Stimulated activated CD8-positive, alpha-beta memory T cell treated with anti-CD3 and anti-CD28 coated beads, Interleukin-2, amount 100 ng/mL, for 1 hour (primary cell): ENCODE measurements at places on chromosomes 11 and 22.

DNA sequence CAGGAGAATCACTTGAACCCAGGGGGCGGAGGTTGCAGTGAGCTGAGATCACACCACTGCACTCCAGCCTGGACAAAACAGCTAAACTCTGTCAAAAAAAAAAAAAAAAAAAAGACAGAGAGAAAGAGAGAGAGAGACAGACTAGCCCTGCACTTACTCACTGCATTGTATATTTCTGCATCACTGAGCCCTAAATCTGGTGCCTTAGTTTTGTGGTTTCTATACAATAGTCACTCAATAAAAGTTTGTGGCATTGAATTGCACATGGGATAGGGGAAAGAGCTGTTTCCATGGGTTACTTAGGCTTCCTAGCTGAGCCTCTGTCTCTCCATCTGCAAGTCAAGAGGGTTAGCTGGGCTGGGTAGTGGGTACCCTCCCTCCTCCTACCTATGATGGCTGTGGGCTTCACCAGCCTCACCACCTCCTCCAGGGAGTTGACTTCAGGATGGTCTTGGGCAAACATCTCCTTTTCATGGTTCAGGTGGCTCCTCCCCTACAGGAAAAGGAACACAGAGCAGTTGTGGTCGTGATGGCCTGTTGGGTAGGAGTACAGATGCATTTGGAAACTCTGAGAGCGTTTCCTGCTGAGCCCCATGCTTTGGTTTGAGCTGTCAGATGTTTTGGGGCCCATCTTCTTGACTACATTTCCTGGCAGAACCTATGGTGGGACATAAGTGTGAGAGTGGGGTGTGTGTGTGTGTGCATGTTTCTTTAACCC is 73.2 kb downstream of the CCDC81 start:
- no peak for DNase-seq

DNA sequence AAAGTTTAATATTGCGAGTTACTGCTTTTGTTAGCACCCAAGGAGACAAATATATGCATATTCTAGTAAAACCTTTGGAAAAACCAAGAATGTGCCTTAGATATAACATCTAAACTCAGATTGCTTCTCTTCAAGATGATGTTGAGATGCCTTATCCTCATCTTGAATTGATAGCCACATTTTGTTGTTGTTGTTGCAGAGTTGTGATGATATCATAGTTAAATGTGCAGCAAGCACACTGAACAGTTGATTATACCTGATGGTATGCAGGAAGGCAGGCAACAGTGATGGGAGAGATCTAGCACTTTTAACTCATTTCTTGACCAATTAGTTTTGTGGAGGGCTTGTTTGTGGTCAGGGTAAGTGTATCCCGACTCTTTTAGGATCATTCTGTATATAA is 48.0 kb downstream of the KDM2A start:
- DNase-seq, result no peak

DNA sequence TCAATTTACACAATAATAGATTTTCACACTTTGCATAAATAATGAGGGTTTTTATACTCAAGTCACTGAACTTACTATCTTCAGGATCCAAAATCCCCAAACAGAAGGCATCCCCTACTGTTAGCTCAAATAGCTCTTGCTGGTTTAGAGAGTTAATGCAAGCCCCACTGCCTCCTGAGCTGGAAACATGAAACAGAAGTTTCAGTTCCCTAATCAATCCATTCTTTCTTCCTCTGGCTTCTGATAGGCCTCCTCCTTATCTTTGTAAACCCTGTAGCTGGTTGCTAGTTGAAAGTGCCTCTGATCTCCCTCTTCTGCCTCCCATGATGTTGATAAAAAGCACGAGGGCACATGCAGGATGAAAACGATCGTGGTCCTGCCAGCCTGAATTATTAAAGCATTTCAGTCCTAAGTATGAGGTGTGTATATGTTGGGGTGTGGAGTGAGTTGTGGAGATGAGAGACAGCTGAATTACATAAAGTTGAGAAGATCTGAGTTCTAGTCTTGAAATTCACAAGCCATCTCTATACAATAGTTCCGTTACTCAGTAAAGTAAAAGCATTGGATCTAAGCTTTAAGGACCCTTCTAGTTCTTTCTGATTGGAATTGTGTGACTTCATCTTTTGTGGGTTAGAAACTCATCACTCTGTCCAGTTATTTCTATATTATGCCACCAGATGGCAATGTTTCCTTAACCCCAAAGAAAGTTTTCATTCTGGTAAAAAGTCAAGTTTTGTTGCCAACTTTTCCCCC is 35.0 kb upstream of the EHF start:
- no peak for DNase-seq

DNA sequence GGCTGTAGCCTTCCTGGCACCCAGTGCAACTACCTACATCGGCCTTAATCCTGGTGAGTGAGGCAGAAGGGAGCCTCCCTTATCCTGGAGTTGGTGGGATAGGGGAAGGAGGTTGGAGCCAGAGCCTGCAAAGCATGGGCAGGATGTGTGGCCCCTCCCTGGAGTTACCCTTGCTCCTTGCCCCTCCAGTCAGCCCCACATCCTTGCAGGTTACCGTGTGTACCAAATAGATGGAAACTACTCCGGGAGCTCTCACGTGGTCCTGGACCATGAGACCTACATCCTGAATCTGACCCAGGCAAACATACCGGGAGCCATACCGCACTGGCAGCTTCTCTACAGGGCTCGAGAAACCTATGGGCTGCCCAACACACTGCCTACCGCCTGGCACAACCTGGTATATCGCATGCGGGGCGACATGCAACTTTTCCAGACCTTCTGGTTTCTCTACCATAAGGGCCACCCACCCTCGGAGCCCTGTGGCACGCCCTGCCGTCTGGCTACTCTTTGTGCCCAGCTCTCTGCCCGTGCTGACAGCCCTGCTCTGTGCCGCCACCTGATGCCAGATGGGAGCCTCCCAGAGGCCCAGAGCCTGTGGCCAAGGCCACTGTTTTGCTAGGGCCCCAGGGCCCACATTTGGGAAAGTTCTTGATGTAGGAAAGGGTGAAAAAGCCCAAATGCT is 3.9 kb downstream of the SMPD1 start:
- no peak for DNase-seq

- no peak for DNase-seq
Observed at GRCh38 chr11:17865765-17866428, 131.3 kb downstream of the KCNC1 start.

DNA sequence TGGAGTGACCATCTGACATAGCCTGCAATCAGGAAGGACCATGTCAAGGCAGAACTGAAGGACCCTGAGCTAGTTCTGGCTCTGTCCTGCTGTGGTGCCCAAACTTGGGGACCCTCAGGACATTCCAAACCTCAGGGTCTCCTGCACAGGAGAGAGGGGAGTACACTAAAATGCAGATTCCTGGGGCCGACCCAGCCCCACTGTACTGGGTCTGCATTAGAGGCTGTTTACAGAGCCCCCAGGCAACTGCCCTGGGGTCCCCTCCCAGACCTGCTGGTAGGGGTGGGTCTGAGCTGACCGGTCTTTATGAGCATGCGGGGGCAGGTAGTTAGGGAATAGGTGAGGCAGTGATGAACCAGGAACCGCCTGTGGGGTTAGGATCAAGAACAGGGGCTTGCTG is 6.8 kb downstream of the TRPM5 start:
- DNase-seq, result no peak

DNA sequence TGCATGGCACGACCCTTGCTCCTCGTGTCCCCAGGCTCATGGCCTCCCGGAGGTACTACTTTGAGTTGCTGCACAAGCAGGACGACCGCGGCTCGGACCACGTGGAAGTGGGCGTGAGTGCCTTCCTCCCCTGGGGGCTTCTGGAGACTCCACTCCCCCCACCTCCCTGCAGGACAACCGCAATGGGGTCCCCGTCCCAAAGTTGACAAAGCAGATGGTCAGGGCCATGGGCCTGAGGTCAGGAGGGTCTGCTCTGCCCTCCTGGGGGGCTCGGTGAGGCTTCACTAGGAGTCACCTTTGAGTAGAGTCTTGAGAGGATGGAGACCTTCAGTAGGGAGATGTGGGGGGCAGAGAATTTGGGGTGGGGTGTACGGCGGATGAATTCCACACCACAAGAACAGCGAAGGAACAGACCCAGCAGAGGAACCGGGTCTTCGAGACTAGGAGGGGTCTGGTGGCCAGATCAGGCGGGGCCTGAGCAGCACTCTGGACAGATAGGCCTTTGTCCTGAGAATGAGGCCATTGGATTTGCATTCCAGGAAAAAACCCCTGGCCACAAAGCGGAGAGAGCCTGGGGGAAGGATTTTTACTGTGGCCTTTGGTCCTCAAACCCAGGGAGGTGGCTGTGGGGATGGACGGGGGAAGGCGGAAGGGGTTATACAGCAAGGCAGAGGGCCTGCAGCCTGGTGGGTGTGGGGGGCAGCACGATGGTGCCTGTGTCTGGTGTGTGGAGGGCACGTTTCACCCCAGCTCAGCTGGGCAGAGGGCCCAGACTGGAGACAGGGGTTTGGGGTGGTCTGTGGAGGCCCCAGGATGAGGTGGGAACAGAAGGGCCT is 4.6 kb downstream of the B4GALNT4 start:
- no peak for DNase-seq

- no peak for DNase-seq
Observed at GRCh38 chr11:75898871-75899270, 83.9 kb downstream of the UVRAG start.

DNA sequence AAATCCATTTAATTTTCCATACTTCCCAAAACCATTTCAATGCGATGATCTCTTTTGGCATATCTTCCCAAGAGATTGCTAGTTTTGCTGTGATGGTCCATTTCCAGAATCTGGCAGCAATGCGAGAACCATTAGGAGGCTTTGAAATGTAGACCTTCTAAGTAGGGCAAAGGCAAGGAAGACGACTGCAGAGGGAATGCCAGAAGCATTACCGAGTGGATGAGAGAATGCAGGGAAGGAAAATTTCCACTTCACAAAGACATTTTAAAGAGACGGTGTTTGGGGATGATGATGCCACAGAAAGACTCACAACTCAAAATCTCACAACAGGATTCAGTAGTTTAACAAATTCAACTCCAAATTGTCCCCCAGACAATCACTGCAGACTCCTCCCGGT is 471 bp upstream of the CEP126 start:
- DNase-seq, result no peak

- DNase-seq, result no peak
Observed at GRCh38 chr11:77457340-77457739, 16.6 kb downstream of the PAK1 start.

DNA sequence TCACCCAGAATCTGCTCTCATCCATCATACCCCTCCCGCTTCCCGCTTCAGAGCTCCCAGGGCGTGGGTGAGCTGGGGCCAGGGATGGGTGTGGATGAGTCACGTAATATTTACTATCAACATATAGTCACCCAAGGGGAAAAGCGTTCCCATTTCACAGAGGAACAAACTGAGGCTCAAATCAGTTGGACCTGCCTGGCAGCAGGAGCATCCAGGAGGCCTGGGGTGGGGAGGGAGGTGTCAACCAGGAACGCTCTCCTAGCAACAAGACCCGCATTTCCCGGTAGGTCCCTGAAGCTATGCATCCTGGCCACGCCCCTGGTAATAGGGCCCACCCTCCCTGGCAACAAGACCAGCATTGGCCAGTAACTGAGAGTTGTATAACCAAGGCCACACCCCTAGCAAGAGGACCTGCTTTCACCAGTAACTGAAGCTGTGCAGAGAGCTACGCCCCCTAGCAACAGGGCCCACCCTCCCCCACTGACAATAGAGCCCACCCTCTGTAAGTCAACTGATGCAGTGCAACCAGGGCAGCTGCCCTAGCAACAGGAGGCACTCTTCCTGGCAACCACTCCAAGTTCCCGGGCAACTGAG is 32.7 kb upstream of the TXNRD2 start:
- DNase-seq, result no peak

DNA sequence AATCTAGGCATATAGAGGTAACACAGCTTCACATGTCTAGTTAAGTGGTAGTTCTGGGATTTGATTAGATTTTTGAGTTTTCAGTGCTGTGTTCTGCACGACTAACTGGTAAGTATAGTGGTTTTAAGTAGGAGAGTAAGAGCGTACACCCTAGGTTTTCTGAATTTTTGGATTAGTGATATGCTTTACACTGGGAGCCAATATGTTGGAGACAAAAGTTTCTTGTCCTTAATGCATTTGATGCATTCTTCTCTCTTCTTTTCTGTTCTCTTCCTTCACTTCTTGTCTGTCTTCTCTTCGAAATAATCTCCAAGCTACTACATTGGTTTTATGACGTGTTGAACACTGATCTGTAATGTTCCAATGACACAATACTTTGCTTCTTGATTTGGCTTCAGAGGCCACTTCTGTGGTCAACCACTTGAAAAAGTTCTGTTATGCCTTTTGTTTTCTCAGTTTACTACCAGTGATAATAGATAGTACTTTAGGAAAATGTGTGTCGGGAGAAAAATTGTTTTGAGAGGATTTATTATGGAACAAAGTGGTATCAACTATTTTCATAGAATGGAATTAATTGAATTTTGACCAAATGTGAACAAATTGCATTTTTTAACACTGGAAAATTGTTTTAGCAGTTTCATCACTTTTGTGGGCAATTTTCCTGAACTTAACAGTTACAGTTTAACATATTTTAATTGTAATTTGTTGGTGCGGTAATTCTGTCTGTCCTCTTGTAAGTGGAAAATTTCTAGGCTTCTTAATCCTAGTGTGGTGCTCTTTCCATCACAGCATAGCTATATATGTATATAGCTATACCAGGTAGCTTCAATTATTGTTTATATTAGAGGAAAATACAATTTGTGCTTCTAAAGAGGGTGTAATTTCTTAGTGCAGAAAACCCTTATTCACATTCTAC is 2.6 kb downstream of the PDE3B start:
- DNase-seq, result no peak

- DNase-seq, result no peak
Observed at GRCh38 chr11:121104312-121104762, 3.3 kb downstream of the TECTA start.

GRCh38 chr22:36445158-36445668 is 36.2 kb downstream of the TXN2 start:
- DNase-seq, result no peak

GRCh38 chr11:16326679-16327297 is 29.6 kb downstream of the SOX6 start:
- DNase-seq, result no peak

- DNase-seq, result no peak
Observed at GRCh38 chr11:64358536-64358906, 441 bp upstream of the RPS6KA4 start.

DNA sequence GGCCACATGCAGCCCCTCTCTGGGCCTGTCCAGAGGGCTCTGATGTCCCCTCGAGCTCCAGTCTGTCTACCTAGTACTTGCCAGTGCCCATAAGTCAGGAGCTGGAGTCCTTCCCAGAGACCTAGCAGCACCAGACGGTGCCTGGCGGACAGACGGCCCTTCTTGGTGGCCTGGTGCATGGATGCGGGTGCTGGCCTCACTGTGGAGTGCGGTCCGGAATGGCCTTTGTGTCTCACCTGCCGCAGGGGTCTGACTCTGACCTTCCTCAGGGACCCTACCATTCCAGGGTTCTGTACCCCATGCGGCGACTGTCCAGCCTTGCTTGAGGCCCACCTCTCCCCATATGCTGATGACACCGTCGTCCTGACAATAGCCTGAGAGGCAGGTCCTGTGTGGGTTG is 29.4 kb upstream of the SMIM38 start:
- DNase-seq, result no peak

GRCh38 chr11:68528630-68529029 is 68.1 kb downstream of the PPP6R3 start:
- DNase-seq, result no peak
